ENCODE measurements at places on chromosomes 7 and 10. TPM values are rescaled to one million over a fixed set of nuclear protein-coding genes. Genes with fewer than 3 reads are reported as not detected.

The GDF10 gene
- total RNA-seq, result not detected

The NYAP1 gene
- total RNA-seq, result 0.38 TPM

- no peaks in the 10 kb centered on the region for H3K4me1 ChIP-seq
- no peak overlapping the region for H3K4me3 ChIP-seq
- no peaks in the 10 kb centered on the region for H3K27me3 ChIP-seq
- H3K36me3 ChIP-seq, result no peaks in the 10 kb centered on the region
- H3K27ac ChIP-seq, result no peak overlapping the region
- DNase-seq, result no peak
Observed at GRCh38 chr7:139883814-139884213, 54.8 kb downstream of the TBXAS1 start.

DNA sequence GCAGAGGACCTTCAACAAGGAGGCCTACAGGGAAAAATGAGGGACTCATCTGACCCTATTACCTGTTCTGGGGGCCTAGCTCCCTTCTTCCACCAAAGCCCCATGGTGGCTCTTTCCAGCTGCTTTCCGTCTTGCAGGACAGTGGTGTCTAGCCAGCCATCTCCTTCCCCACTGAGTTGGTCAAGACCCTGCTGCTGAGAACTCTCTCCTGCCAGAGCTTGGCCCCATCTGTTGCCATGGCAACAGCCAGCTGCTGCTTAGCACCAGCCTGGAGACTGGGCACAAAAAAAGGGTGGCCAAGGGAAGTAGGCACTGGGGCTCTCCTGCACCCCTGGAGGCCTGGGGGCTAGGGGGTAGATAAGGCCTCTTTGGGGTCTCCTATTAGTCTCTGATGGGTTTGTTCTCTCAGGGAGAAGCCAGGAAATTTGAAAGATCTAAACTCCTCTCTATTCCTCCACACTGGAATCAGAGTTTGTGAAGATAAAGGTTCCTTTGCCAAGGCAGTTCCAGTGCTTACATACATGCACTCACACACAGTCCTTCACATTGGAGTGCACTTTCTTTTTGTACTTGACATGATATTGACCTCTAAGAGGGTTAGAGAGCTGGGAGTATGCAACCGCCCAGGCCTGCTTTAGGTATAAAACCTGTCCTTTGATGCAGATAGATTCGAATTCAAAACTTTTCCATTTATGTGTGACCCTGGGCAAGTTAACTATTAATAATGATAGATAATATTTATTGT, 15.8 kb downstream of the TSPAN33 start:
- H3K27me3 ChIP-seq, result no peaks in the 10 kb centered on the region
- no peak overlapping the region for H3K27ac ChIP-seq
- no peaks in the 10 kb centered on the region for H3K4me1 ChIP-seq
- DNase-seq, result no peak
- H3K36me3 ChIP-seq, result peaks cover 5% of the 10 kb centered on the region

GRCh38 chr10:76114581-76115001, 683.2 kb downstream of the LRMDA start:
- H3K36me3 ChIP-seq, result no peaks in the 10 kb centered on the region
- no peak overlapping the region for H3K4me3 ChIP-seq
- H3K27ac ChIP-seq, result no peak overlapping the region
- no peak for DNase-seq
- H3K27me3 ChIP-seq, result no peaks in the 10 kb centered on the region

DNA sequence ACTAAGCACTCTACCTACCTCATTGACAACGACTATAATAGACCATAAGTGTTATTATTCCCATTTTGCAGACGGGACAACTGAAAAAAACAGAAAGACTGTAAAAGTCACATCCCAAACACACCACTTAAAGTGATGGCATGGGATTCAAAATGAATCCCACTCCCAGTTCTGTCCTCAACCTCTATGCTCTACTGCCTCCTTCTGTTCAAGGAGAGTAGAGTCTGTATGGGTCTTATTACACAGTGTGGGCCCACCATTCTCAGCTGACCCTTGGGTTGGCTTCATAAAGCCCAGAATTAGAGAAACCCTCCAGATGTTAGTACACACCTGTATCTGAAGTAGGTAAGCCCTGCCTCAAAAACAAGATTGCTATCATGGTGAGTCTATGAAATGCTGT, 102.2 kb downstream of the GRM8 start:
- no peak overlapping the region for H3K4me3 ChIP-seq
- no peaks in the 10 kb centered on the region for H3K36me3 ChIP-seq
- no peak for DNase-seq
- H3K4me1 ChIP-seq, result no peaks in the 10 kb centered on the region

DNA sequence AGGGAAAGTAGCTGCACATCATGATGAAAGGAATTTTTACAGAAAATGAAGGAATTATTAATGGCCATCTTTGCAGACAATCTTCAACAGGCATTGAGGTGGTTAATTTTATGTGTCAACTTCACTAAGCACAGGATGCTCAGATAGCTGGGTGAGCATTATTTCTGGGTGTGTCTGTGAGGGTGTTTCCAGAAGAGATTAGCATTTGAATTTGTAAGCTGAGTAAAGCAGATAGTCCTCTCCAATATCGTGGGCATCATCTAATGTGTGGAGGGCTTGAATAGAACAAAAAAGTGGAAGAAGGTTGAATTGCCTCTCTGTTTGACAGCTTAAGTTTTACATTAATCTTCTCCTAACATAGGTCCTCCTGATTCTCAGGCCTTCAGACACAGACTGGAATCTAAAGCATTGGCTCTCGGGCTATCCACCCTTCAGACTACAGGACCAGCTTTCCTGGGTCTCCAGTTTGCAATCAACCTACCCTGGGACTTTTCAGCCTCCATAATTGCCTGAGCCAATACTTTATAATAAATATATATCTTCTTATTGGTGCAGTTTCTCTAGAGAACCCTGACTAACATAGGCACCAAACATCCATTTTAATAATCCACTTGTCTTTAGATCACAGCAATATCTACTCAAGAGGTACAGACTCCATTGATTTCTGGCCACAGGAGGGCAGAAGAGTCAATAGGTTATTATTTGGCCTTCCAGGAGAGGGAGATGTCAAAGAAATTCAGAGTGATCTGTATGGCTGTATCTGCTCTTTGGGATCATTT, 10.5 kb upstream of the CRPPA start:
- no peak overlapping the region for H3K4me3 ChIP-seq
- peaks cover 51% of the 10 kb centered on the region for H3K4me1 ChIP-seq
- H3K36me3 ChIP-seq, result no peaks in the 10 kb centered on the region
- H3K27me3 ChIP-seq, result no peaks in the 10 kb centered on the region

Measured in Calu3 (cell line).